CD4-positive, alpha-beta T cell treated with Interferon alpha-2 for 1 hour (primary cell): ENCODE measurements at places on chromosomes 4 and X.

GRCh38 chr4:69057620-69058409 is 38.5 kb upstream of the UGT2B7 start:
- DNase-seq: no peak

DNA sequence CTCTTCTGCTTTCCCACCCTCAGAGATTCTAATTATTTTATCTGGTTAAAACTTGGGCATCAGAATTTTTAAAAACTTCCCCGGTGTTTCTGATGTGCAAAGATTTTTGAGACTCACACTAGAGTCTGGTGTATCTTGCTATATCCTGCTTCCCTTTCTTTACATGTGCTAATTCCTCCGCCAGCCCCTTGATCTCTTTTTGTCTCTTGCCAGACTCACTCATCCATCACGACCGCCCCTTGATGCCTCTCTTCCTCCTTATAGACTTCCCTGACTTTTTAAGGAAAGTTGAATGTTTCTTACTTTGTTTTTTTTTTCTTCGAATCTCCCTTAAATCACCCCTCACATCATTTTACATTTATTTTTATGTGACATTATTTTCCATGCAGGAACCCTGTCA is 274.9 kb upstream of the PITX2 start:
- no peak for DNase-seq

DNA sequence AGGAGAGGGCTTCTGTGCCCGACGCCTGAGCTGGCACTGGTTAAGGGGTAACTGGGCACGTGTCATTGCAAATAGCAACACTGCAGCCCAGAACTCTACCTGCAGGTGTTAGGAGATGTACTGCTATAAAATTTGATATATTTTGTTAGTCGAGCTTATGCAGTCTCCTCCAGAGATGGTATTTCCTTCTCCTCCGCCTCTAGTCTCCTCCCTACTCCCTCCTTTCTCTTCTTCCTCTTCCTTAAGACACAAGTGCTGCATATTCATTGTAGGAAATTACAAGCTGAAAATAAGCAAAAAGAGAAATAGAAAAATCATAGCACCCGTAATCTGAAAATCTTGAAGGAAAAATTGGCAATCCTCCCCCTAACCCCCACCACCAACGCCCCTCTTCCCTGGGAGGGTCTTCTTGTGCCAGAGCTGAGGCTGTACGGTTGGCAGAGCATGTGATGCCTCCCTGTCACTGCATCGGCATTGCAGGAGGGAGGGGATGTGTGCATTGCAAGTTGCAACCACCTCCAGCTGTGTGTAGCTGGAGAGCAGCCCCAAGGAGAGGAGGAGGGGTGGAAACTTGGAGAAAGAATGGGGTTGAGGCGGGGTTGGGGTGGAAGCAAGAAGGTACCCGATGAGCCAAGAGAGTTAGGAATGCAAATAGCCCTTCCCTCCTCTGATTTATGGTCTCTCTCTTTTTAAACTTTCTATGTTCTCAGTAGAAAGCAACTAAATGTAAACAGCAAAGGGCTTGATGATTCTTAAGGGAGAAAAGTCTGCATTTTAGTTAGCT is 48.3 kb upstream of the MND1 start:
- no peak for DNase-seq

DNA sequence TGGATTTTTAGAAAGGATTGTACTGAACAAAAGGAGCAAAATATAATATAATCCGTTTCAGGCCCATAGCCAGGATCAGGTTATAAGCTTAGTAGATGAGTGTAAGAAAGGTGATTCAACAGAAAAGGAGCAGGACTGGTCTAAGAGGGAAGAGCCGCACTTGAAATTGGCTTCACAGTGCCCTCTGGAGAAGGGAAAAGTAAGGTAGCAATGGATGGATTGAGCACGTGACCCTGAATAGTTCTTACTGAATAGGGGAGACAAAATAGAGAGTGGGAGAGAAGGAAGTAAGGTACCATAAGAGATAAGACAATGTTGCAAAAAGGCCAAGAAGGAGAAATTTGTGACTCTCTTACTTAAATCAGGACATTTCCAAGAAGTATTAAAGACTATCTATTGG is 15.6 kb downstream of the CXorf66 start:
- no peak for DNase-seq

DNA sequence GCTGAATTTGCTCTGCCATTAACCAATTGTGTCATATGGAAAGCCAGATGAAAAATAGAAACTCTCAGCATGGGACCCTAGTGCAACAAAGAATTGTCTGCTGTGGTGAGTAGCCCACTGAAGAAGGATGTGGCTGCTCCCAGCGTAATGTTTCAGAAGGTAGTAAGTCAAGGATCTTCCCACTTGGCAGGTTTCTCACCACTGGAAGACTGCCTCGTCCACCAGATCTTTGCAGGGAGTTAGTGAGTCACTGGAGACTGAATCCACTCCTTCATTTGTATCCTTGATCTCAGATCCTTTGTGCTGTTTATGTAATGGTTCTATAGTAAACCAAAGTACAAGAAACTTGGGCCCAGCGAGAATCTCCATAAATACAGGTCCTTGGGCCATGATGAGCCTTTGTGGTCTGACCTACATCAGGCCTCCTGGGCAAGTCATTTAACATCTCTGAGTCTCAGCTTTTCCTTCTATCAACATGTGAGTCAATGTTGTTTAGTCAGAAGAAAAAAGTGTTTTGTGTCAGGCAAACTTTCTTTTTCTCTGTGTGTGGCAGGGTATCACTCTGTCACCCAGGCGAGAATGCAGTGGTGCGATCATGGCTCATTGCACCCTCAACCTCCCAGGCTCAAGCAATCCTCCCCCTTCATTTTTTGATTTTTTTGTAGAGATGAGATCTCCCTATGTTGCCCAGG is 78.0 kb upstream of the CCDC160 start:
- DNase-seq: no peak
